ENCODE measurements at places on chromosomes 12 and 14. TPM values are rescaled to one million over a fixed set of nuclear protein-coding genes. Genes with fewer than 3 reads are reported as not detected.

CLEC4E gene
- 0.52 TPM for total RNA-seq

KLRK1 gene
- total RNA-seq: 7.6 TPM

DDX47 gene
- 79.7 TPM for total RNA-seq

ZC2HC1C gene
- 3.0 TPM for total RNA-seq

DIO2 gene
- 4.8 TPM for total RNA-seq

FAM181A gene
- not detected for total RNA-seq

SMIM41 gene
- total RNA-seq: 0.78 TPM

TPPP2 gene
- total RNA-seq: 0.62 TPM

DNA sequence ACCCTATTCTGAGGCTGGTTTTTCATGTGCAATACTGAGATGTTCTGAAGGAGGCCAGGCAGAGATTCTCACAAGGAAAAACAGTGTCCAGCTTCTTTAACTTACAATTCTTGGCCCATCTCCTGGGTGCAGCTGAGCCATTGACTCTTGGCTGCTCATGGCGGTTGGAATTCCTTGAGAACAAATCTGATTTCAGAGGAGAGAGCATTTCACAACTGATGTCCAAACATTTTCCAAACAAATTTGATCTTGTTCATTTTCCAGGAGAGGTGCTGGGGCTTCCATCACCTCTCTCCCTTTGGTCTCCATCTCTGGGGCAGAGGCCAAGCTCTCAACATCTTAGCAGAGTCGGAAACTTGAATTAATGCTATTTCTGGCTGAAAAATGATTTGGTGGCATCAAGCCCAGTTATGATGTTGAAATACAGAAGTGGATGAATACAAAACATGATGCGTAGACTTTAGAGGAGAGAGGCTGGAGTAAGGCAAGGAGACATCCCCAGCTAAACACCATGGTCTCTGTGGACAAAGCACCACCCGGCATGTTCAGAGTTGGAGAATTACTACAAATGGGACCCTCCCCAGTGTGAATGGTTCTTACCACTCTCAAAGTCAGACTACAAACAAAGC is 593.0 kb downstream of the VRK1 start:
- no peak for DNase-seq

GRCh38 chr14:31934767-31935266 is 142.3 kb upstream of the ARHGAP5 start:
- DNase-seq: peak; percentile 57

GRCh38 chr12:77406219-77406905 is 341.0 kb upstream of the E2F7 start:
- DNase-seq: no peak

DNA sequence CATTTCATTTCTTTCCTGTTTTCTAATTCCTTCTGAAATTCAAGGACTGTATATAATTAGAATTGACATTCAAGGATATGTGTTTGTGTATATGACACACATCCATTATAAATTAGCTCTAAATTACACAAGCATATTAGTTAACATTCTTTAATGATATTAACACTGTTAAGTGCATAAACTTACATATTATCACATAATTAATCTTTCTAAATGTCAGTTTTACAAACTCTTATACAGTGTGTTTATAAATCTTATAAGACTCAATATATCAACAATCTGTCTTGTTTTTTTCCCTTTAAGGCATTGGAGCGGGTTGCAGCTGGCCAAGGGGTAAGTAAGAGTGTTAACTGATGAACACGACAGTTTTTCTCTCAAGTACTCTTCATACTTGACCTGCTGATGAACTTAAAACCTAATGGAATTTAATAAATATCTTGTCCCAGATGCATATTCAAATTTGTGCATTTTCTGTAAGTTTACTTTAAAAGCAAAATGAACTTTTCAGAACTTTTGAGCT is 76.1 kb downstream of the METTL25 start:
- DNase-seq: no peak

DNA sequence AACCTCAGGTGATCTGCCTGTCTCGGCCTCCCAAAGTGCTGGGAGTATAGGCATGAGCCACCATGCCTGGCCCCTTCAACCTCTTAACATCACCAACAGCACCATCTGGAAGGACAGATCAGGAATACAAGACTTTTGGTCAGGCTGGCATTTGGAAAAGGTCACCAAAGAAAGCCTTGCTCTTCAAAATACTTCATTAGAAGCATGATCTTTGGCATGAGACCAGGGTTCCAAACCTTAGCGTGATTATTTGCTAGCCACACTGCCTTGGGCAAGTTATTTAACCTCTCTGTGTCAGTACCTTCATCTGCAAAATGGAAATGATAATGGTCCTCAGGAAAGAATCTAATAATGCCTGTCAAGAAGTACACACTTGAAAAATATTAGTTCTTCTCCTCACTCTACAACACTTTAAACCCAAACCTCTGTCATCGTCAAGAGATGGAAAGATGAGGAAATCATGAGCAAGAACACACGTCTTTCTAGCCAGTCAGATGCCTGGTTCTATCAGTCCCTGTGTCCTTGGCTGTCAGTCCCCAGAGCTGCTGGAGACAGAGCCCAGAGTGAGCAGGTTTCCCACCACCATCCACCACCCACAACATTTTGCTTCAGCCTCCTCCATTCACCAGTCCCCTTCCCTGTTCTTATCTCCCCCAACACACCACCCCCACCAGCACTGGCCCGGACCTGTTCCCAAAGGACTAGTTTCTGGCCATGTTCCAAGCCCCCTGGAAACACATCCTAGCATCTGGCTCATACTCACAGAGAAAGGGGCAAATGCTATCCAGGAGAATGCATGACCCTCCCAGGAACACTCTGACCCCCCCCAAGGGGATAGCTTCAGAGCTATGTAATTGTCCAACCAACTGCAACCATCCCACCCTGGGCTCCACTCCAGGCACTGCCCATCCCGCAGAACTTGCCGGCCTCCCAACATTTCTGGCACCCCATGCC is 2.0 kb downstream of the ADCY6 start:
- DNase-seq: no peak

- no peak for DNase-seq
These were observed 32.9 kb downstream of the ALKBH1 start for GRCh38 chr14:77674931-77675330.

- DNase-seq: no peak
These were observed 43.5 kb downstream of the CMKLR1 start for GRCh38 chr12:108295641-108296040.

- no peak for DNase-seq
These were observed 4.5 kb downstream of the DHH start for GRCh38 chr12:49089821-49090773.

DNA sequence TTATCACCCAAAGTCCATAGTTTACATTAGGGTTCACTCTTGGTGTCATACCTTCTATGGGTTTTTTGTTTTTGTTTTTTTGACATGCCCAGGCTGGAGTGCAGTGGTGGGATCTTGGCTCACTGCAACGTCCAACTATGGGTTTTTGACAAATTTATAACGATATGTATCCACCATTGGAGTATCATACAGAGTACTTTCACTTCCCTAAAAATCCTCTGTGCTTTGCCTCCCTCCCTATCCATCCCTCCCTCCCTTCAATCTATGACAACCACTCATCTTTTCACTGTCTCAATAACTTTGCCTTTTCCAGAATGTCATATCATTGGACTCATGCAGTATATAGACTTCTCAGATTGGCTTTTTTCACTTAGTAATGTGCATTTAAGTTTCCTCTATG is 139.0 kb upstream of the CCDC198 start:
- DNase-seq: no peak

DNA sequence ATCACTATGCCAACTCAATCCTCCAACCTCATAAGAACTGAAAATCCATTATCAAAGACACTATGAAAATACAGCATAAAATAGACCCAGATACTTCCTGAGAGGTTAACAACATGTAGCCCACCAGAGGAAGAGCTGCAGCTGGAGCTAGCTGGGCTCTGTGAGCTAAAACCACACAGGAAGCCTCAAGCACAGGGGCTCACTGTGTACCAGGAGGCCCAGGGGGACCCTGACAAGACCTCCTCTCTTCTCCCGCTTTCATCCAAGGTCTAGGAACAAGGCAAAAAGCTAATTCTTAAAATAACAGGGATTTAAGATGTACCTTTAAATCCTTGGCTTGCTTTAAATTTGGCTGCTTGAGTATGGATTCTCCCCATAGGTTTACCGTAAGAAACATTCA is 53.6 kb downstream of the EIF2S3B start:
- no peak for DNase-seq

DNA sequence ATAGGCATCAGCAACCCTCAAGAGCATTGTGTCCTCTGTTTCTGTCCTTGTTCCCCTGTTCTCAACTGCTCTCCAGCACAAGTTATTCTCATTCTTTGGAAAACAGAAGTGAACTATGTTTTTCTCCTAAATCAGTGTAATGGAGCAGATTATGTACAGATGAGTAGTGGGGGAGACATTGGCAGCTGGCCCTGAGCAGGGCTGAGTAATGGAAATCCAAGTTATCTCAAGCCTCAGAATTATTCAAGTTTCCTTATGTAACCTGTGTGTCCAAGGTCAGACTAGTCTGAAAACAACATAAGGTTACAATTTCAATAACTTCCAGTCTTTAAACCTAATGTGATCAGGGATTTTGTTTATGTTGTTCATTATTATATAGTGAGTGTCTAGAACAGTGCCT is 116.1 kb upstream of the FUT8 start:
- DNase-seq: no peak

- no peak for DNase-seq
These were observed 51.3 kb upstream of the NPFF start for GRCh38 chr12:53558631-53559030.

All from ureter (tissue), 1 donor.